ENCODE measurements at places on chromosomes 3 and 15. TPM values are rescaled to one million over a fixed set of nuclear protein-coding genes. Genes with fewer than 3 reads are reported as not detected.

DNA sequence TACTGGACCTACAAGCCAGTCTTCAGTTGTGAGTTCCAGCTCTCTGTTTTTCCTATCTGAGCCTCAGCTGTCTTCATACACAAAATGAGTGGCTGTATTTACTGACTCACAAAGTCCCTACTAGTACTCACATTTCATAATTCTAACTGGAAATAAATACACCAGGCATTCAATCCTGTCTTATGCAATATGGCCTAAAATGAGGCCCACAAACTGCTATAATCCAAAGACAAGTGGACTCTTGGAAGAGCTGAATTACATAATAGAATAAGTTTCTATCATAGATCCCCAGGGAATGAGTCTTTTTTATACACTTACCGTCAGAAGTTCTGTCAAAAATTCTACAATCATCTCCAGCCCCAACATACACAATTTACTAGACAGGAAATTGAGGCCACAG lies 211.9 kb downstream of the LRRN1 start:
- no peak for DNase-seq

DNA sequence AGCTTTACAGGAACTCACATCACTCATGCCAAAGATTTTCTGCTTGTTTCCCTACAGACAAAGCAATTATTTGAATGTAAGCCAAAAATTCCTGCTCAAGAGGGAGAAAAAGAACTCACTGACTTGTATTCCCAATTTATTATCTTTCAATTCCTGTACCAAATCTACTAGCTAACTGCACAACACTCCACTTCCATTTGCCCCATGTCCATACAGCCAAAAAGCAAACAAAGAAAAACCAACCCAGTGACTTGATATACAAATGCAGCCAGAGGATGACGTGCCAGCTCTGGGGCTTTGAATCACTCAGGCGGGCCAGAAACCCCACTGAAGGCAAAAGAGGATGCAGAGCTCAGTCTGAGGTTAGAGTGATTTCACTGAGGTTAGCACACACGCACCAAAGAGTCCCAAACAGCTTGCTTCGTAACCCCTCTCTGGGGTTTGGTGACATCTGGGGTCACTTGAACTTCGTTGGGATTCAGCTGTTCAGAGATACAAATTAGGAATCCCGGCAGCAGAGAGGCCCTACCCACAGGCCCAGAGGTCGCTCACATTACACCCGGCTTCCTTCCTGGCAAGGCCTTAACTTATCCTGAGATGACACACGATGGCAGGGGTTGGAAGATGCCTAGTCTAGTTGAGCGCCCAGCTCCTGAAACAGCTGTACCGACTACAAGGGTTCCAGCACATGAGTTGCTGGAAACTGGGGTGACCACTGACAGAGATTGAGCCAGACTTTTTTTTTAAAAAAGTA lies 1.6 kb downstream of the RFTN1 start:
- peak; percentile 34 for DNase-seq

GRCh38 chr3:44136421-44136820 lies 105.3 kb upstream of the TOPAZ1 start:
- no peak for DNase-seq

DNA sequence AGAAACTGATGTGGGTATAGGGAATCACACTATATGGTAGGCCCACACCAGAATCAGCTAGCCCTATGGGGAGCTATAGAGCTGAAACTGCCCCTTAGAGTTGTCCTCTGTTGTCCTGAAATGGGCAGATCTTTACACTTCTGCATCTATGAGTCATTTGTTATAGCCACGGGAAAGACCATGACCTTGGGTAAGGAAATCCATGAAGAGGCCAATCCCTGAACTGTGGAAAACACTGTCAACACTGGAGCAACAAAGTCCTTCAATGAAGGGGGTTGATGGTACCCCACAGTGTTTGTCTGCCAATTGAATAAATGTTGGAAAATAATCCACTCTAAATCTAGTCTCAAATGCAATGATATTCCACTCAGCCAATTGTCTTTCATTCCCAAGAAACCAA lies 5.2 kb upstream of the CD200R1 start:
- no peak for DNase-seq

- DNase-seq, result no peak
Observed at GRCh38 chr3:136396916-136397315, 146.8 kb downstream of the PCCB start.

- no peak for DNase-seq
Observed at GRCh38 chr3:65400899-65401298, 637.8 kb downstream of the MAGI1 start.

The PROK2 gene
- 0.82 TPM for total RNA-seq

The CCR2 gene
- total RNA-seq, result 1.3 TPM

DNA sequence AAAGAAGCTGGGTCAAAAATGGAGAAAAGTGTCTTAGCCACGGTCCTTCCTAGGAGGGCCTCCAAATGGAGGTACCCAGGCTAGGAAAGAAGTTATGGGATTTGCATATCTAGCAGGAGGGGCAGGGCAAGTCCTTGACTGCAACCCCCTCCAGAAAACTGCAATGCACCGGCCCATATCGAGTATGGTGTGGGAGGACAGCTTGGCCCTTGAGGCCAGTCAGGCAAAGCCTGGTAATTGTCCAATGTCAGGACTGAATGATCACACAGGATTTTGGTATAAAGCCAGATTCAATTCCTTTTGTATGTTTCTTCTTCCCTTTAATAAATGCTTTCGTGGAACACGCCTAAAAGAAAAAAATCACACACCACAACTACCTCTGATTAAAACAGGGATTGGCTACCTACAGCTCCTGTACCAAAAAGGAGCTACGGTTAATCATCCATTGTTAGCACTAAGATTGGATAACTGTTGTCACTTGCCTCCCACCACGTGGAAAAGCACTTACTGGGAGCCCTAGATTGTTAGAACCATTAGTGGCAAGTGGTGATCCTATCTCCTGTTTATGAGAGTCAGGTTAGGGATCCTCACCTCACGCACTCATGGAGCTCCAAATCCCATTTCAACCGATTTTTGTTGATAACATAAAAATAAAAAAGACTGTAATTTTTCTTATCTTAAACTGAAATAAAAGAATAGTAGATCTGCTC lies 1.2 kb downstream of the ZNF770 start:
- no peak for DNase-seq

DNA sequence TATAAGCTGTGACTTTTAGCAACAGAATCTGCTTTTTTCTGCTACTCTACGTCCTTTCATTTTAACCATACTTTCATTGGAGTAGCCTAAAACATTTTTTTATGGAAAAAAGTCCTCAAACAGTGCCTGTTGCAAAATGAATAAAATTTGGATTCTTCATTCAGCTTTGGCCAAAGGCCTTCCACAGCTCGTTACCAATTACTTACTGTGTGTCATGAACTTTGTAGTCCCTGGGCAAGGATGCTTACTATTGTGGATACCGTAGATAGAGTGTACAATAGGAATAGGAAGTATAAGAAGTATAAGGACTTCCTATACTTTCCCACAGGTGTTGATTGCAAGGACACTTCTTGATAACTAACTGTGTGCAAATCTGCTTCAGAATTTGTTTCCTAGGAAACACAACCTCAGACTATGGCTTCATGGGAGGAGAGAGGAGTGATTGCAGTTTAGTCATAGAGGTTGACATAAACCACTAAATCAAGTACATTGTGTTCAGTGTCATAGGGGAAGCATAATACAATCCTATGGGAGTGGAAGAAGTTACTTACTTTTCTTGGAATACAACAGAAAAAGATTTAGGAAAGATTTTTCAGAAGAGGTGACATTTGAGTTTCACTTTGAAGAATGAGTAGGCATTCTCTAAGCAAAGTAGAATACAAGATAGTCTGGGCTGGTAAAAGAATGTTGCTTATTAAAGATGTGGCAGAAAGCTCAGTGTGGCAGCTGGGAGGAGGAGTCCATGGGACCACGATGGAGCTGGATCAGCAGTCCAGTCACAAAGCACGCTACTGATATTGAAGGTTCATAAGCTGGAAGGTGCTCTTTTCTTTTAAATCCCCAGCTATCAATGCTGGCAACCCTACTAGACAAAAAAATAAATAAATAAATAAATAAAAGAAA lies 309.7 kb upstream of the TPRG1 start:
- DNase-seq, result no peak

- no peak for DNase-seq
Observed at GRCh38 chr3:178439504-178439903, 96.7 kb upstream of the KCNMB2 start.

- no peak for DNase-seq
Observed at GRCh38 chr3:9203317-9203716, 46.1 kb downstream of the SRGAP3 start.

The STRA6 gene
- total RNA-seq, result 0.19 TPM

DNA sequence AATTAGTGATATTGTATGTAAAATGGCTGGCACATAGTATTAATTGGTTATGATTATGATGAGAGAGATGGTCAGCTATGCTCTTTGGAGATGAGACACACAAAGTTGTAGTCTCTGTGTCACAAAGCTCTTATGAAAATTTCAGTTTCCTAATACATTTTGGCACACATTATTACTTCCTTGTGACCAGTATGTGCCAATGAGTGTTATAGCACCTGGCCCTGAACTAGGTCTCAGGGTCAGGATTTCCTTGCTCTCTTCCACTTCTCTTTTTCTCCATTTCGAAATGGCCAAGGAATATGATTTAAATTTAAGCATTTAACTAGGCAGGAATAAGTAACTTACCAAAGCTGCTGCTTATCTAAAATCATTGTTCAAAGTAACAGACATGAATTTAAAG lies 28.0 kb downstream of the TIPARP start:
- no peak for DNase-seq

DNA sequence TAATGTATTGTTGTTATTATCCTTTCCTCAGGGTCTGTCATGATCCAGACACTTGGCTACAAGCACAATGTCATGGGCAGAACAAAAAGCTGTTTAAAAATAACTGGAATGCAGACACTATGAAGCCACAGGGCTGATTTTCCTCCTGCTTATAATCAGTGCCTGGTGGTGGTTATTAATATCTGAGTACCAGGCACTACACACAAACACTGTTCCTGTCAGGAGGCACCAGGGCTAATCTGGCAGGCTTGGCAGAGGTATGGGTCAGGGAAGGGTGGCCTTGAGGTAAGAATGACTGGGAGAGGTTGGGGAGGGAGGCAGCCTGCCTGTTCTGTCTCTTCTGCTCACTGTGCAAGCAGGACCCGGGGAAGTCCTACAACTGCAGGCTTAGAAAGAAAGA lies 67.2 kb downstream of the WDR76 start:
- no peak for DNase-seq
